Stimulated activated CD4-positive, alpha-beta T cell treated with anti-CD3 and anti-CD28 coated beads, Interleukin-1b, Interleukin-23, amount 100 ng/mL, for 1 hour (primary cell): ENCODE measurements at places on chromosomes 3 and 15.

- no peak for DNase-seq
These were observed 382.8 kb upstream of the CFAP20DC start for GRCh38 chr3:59432665-59433064.

DNA sequence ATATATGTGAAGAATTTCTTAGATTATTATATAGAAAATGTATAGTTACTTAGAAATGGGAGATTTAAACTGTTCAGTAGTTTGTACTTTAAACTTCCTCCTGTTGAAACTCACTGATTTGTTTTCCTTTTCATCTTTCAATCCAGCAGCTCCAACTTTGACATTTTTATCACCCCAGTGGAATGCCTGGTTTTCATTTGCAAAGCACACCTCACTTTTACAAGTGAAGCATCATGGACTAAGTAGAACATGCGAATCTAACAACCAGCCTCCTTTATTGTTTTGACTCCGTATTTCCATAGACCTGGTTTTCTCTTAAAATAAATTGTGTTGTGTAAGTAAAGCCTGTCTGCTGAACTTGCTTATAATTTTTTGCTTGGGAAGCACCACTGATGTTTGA is 97.8 kb upstream of the ROBO2 start:
- DNase-seq: no peak

- peak; percentile 27 for DNase-seq
These were observed 83.6 kb upstream of the AKAP13 start for GRCh38 chr15:85296615-85297402.

GRCh38 chr15:40097968-40098476 is 10.7 kb downstream of the BMF start:
- DNase-seq: no peak

DNA sequence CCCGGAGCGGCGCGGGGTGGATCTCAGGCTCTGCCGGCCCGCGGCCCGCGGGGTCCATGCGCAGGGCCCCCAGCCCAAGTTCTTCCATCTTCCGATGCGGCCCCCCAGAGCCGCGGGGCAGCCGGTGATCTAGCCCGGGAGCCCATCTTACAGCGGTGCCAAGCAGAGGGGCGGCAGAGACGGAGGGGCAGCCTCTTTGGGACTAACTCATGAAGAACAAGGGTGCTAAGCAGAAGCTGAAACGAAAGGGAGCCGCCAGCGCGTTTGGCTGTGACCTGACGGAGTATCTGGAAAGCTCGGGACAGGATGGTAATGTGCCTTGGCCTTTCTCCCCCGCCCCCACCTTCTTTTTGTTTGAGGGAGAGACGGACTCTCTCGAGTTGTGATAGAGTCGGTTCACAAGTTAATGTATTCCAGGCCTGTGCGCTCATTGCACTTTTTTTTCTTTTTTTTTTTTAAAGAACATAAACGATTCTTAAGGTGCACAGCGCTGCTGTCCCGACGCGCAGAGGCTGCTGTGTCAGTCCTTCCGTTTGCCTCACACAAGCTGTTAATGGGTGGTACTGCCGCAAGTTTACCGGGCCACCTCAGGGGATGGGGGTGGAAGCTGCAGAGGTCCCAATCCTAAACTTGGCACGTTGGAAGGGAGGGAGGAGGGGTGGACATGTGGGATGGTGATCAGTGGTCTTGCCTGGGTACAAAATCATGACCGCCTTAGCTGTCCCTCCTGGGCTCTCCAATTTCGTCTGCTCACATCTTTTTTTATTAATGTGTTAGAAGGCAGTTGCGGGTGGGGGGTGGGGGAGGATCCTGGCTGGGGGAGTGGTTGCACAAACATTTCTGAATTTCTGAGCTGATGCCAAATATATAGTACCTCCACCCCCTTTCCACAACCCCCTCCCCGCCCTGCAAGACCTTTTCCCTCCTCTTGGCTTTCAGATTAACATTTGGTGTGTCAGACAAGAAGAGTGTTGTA is 801 bp downstream of the ARHGAP31 start:
- peak; percentile 34 for DNase-seq

DNA sequence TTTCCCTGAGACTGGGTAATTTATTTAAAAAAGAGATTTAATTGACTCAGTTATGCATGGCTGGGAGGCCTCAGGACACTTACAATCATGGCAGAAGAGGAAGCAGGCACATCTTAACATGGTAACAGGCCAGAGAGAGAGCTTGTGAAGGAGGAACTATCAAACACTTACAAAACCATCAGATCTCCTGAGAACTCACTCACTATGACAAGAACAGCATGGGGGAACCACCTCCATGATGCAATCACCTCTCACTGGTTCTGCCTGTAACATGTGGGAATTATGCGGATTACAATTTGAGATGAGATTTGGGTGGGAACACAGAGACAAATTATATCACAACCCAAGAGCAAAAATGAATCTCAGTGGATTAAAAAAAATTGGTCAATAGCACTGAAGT is 416.0 kb upstream of the TMCO5A start:
- DNase-seq: no peak

DNA sequence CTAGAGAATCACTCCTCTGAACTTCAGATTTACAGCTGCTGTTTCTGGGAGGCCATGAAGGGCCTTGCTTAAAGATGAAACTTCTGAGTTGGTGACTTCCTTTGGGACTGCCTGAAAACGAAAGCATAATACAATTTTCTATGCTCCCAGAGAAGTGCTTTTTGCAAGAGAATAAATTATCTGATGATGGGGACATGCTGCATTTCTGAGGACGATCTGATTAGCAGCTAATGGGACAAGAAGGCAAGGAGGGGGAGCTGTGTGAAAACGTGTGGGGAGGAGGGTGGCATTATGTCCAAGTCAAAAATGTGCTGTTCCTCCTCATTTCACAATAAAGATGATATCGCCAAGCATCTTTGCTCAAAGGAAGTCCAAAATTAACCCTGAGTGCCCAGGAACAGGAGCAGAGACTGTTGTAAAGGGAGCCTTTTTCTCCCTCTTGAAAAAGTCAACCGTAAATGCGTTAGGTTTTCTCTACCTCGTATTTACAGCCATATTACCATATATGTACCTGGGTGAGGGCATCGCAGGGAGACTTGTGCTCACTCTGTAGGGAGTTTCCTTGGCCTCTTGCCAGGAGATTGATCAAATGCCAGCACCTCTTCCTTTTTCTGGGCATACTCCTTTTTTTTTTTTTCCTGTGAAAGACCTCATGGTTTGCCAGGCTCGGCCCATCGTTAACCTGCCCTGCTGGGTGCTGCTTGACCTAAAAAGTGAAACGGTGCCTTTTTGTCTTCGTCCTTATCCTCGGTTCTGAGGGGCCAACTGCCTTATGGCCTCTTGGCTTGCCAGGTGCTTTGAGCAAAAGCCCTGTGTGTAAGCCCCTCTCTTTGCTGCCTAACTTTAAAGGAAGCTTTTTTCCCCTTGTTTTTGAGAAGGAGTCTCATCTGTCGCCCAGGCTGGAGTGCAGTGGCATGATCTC is 11.5 kb downstream of the ITPR1 start:
- DNase-seq: no peak

- DNase-seq: no peak
These were observed 113.2 kb downstream of the TCF12 start for GRCh38 chr15:57031605-57032004.

GRCh38 chr15:43128980-43129335 is 4.4 kb upstream of the TMEM62 start:
- no peak for DNase-seq

DNA sequence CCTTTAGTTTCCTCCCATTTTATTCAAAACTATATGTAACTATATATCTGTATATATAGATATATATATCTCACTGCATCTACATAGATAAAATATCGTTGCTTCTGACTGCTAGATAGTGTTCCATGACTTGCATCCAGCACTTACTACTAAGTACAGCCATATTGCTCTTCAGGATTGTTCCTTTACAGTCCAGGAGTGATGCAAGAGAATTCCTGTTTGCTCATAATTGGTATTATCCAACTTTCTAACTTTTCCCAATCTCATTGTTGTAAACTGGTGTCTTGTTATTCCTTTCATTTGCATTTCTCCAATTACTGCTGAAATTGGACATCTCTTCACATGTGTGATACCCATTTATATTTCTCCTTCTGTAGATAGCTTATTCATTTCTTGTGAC is 99.8 kb upstream of the STRIT1 start:
- no peak for DNase-seq

DNA sequence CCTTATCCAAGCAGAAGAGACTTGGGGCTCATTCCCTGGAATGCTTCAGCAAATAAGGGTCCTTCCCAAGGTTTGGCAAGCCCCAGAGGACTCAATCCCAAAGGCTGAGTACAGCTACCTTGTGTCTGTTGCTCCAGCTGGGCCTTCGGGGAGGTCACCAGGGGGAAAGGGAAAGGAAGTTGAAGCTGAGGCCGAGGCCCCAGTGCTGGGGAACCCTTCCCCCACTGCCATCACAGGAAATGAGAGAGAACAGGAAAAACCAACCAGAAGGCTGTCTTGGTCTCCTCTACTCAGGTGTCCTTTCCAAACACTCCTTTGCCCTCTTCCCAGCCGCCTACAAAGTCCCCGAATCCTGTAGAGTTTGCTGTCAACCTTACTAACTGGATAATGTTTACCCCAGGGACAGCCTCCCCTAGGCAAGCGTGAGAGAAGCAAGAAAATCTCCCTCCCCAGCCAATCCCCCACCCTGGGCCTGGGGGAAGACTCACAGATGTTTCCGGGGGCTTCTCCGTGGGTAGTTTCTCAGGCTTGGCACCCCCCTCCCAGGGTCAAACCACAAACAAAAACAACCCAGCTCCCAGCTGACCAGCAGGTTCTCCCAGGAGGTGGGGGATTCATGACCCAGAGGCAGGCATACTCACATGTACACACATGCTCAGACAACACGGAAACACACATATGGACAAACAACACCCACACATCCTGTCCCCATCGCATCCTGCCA is 5.5 kb downstream of the CSRNP1 start:
- DNase-seq: no peak

- DNase-seq: no peak
These were observed 2.0 kb downstream of the BHLHE40 start for GRCh38 chr3:4981294-4981664.

GRCh38 chr3:11555211-11555782 is 88.4 kb downstream of the VGLL4 start:
- DNase-seq: no peak

DNA sequence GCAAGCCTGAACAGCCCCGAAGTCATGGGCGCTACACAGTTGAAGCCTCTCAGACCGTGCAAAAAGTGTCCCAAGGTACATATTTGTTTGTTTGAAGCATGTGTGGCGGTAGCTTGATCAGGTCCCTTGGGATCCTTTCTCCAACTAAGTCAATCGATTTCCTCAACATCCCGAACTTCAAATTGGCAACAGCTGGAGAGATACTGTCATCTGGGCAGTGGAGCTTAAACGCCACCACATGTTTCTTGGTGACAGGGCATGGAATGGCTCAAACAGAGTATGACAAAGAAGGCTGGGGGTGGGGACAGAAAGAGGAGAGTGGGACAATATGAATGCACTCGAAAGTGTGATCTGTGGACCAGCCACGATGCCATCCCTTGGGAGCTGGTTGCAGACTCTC is 84.9 kb upstream of the PSMD6 start:
- DNase-seq: no peak

DNA sequence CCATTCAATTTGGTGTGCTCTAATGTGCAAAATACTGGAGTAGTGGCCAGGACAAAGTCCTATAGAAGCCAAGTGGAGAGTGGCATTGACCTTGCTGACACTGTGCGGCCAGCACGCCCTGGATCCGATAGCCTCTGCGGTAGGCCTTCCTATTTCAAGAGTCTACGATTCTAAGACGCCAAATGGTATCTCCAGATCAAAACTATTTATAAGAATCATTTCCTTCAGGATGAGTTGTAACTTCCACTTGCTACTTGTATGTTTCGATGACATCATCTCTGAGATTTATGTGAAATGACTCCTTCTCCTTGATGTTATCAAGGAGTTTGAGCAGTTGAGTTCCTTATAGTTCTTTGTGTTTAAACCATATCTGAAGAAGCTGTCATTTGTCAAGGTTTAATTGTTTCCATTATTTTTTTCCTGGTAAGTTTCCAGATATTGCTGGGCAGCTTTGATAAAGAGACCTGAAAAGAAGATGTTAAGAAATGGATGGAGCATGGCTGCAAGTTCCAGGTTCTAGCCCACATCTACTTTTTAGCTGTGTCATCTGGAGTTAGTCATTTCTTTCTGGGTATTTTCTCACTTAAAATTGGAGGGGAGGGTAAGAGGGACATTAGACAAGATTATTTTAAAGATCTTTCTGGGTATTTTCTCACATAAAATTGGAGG is 71.8 kb downstream of the TMEM44 start:
- no peak for DNase-seq

DNA sequence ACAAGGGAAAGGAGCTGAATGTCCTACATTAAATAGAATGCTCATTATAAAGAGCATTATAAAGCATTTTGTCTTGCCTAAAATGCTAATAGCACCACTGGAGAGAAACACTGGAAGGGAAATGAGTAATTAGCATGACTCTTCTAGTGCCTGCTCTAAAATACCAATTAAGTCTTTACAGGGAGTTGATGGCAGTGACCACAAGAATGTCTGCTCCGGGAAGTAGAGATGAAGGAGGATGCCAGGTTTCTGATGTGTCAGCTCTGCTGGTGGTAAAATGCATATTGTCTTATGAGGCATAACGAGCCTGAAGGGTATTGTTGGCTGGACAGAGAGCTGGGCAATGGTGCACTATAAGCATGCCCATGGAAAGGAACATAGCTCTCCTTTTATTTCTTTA is 49.5 kb downstream of the MYLK start:
- DNase-seq: no peak

- no peak for DNase-seq
These were observed 103.4 kb upstream of the CGNL1 start for GRCh38 chr15:57272771-57273357.

DNA sequence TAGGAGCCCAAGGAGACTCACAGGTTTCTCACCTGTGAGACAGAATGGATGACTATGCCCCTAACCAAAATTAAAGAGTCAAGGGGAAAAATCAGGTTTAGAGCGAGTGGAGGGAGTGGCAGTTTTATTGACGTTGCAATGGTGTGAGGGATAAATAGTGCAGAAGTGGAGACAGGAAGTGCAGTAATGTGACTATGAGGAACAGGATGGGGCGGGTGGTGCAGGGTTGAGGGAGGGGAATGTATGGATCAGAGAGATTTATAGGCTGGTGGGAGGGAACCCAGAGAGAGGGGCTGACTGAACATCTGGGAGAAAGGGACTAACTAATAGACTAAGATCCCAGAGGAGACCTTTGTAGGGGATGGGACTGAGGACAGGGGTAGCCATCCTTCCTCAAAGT is 26.5 kb downstream of the EIF2AK4 start:
- no peak for DNase-seq

GRCh38 chr15:51318382-51319150 is 19.8 kb downstream of the CYP19A1 start:
- DNase-seq: no peak

DNA sequence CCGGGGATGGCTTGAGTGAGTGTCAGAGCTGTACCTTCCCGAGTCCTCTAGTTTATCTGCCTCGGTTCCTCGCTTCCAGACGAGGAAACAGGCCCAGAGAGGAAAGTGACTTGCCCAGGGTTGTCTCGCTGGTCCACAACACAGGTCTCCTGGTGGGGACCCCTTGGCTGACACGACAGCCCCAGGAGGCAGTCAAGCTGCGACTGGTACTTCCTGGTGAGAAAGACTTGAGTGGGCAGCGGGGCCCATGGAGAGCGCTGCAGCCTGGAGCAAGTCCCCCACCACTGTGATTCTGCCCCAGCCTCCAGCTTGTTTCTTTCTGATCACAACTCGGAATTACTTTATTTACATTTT is 600 bp upstream of the CHRNA5 start:
- DNase-seq: no peak
